Inflammatory macrophage treated with lipopolysaccharide for 1 hour (primary cell): ENCODE measurements at places on chromosomes 5 and 9.

GRCh38 chr9:15606643-15607472 lies 54.0 kb downstream of the CCDC171 start:
- DNase-seq = peak; percentile 33

DNA sequence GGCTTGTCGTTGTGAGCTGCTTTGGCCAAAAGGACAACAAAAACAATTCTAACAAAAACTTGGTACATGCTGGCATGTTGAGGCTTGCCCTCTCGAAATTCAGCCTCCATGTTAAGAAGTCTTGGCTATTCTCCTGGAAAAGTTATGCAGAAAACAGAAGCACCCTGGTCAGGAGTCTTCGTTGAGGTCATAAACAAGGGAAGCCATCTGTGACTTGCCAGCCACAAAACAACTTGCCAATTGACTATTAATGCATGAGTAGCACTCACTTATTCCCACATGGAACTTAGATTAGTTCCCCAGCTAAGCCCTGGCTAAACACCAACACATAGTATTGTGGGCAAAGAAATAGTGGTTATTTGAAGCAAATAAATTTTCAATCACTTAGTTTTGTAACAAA lies 521.0 kb upstream of the CHD1 start:
- DNase-seq = no peak

DNA sequence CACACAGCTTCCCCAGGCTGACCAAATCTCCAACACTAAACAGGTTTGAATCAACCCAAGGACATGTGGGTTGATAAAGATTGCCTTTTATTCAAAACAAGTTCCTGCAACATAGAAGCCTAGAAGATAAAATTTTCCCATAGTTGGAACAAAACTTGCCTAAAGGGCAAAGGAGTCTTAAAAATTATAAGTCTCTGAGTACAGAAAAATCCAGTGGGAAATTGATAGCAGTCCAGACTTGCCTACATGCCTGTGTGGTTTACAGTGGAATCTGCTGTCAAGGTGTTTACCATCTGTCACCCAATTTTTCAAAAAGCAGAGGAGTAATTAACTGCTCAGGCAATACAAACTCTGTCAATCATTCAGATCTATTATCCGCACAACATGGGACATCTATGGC lies 168.2 kb downstream of the PPP2R2B start:
- DNase-seq = no peak

DNA sequence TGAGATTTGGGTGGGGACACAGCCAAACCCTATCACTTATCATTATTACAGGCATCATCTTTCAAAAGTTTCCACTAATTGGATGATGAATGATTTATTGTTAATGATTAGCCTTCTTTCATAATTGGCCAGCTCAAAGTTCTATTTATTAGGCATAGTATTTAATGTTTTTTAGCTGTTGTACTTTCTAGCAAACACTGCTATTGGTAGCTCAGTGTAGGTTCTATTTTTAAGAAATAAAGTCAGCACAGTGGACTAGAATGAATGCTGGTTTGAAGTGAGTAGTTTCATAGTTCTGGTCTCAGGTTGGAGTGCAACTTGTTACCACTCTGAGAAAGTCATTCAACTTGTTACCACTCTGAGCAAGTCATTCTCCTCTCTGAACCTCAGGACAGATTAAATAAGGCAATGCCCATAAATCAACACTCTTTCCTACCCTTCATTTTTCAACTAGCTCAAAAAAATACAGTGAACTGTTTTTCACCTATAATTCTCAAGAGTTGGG lies 46.9 kb downstream of the JAKMIP2 start:
- DNase-seq = no peak

DNA sequence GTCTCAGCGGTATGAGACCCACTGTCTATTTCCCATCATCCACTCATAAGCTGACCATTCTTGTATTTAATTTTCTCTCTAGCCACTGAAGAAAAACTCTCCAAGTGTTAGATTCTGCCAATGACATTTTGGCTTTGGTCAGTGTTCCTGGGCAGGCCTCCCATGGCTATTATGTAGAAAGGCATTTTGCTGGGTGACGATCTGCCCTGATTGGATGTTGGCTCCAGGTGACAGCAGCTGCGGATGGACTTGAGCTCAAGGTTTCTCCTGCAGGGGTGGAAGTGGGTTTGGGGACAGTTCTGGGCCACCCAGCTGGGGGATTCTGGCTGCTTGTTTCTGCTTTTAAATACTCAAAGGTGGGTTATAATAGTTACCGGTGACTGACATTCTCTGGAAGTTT lies 31.6 kb downstream of the ACSL6 start:
- DNase-seq = no peak

DNA sequence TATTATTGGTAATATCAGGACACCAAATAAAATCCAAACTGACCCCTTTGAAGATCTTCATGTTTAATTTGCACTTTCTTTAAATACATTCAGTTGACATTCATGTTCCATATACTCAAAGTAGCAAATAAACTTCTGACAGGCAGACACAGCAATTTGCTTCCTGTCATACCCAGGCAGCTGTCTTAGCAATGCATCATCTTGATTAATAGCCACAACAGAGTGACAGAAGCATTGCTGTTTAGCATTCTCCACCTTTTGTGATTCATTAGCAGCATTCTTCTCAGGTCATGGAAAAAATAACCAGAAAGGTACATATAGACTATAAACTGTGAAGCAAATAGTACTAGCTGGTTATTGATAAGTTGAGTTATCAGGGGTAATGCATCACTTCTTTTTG lies 366.8 kb downstream of the CYLC2 start:
- DNase-seq = no peak

DNA sequence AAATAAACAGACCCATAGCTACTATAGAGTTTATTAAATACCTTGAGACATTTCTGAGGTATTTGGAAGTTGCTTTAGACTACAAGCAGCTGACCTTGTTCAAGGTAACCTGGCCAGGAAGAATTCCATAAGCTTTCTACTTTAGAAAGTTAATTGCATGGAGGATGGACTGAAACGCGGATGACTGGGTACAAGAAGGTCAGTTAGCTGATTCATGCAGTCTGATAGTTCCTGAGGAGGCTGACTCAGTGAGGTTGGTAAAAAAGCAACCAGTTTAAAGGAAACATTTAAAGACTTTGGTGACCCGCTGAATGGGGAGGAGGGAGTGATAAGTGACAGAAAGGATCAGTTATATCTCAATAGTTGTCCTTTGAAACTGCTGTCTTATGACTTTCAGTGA lies 670.1 kb upstream of the CDH9 start:
- no peak for DNase-seq

DNA sequence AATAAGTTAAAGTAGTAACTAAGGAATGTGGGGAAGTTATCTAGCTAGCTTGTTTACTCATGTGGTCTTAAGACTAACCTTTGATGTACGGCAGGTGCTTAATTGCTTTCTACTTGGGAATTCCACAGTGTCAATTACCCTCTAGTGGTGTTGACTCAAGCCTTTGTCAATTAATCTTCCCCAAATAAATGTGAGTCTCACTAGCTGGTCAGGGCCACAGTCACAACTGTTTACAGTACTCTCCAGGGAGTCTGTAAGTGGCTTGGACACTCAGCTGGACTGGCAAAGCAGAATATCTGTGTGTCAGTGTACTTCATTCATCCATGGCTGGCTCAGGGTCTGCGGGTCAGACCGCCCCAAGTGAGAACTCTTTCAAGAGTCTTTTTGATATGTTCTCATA lies 30.8 kb downstream of the SMIM3 start:
- no peak for DNase-seq

DNA sequence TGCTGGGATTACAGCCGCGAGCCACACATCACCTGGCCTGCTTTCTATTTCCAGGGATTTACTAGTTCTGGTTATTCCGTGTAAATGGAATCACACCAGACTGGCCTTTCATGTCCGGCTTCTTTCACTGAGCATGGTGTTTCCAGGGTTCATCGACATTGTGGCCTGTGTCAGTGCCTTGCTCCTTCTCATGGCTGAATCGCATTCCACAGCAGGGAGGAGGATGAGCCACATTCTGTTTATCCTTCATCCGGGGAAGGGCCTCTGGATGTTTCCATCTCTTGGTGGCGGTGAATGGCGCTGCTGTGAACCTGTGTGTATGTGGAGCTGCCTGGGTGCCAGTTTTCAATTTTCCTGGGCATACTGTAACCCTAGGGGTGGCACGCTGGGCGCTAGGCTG lies 58.7 kb upstream of the RNU6ATAC start:
- DNase-seq = no peak

DNA sequence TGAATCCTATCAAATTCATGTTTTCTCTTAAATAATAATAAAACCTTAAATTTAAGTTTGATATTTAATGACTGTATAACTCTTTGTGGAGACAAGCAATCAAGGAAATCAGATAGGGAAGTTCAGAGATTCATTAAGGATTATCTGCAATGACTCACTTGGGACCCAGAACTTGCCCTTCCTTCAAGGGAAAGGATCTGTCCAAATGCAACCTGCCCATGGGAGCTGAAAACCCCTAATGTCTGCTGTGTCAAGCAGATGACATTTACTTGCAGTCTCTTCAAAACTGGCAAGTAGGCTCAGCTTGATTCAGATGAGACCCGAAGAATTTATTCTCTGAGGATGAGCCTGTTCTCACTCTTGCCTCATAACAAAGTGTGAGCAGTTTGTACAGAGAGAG lies 1577.6 kb downstream of the EFNA5 start:
- no peak for DNase-seq

- no peak for DNase-seq
Measured at GRCh38 chr9:93125331-93125894, 8.6 kb downstream of the NINJ1 start.

- no peak for DNase-seq
Measured at GRCh38 chr5:170773024-170773985, 10.2 kb upstream of the GABRP start.

DNA sequence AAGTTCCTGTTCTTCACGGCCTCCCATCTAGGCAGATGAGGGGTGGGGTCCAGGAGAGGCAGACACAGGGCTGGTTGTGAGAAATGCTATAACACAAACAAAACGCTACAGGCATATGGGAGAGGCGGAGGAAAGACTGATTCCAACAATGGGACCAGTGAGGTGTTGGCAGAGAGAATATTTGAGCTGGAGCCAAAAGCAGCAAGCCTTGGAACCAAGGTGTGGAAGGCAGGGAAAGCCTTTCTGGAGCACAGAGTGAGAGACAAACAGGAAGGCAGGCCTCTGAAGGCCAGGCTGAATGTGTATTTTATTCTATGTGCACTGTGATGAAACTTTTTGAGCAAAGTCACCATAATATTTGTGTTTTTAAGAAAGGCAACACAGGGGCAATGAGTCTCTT lies 2.9 kb downstream of the ATPSCKMT start:
- no peak for DNase-seq

DNA sequence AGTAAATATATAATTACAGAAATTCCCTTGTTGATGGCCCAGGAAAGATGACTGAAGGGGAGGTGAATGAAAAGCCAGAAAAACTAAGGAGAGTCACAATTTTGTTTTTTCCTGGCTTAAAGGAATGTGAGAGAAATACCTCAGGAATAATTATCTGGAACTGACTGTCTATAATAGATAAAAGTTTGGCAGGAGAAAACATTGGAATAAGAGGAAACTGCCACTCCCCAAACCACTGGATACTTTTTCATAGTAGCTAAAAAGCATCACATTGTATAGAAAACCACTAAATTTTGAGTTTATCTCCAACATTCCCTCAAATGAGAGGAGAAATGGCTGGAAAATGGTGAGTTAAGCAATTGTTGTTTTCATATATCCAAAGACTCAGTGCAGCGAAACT lies 326.0 kb downstream of the NPR3 start:
- DNase-seq = no peak

DNA sequence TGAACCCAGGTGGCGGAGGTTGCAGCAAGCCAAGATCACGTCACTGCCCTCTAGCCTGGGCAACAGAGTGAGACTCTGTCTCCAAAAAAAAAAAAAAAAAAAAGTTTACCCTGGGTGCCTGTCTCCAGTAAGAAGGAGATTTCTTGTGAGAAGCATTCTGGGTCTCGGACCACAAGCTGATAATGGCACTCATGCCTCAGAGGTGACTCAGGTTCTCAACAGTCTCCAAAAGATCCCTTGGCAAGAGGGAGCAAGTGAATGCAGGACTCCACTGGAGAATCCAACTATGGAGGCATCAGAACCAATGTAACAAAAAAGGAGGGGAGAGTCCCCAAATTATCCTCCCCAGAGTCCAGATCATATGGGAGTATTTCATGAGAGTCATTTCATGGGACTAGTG lies 106.0 kb upstream of the LRRTM2 start:
- no peak for DNase-seq

DNA sequence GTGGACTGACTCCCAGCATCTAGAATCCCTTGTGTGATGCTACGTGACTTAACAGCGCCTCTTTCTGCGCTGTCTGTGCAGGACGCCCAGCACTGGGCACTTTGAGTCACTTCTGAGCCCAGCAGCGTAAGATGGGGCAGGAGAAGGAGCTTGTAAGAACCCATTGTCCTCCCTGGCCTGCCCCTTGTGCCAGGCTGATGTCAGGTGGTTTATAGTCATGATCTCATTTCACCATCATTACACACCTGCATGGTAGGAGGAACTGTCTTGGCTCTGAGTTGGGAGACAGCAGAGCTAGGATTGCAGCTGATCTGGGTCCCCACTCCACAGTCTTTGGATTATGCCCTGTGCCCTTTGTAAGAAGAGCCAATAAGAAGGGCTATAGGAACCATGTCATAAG lies 12.2 kb downstream of the ERGIC1 start:
- DNase-seq = no peak

DNA sequence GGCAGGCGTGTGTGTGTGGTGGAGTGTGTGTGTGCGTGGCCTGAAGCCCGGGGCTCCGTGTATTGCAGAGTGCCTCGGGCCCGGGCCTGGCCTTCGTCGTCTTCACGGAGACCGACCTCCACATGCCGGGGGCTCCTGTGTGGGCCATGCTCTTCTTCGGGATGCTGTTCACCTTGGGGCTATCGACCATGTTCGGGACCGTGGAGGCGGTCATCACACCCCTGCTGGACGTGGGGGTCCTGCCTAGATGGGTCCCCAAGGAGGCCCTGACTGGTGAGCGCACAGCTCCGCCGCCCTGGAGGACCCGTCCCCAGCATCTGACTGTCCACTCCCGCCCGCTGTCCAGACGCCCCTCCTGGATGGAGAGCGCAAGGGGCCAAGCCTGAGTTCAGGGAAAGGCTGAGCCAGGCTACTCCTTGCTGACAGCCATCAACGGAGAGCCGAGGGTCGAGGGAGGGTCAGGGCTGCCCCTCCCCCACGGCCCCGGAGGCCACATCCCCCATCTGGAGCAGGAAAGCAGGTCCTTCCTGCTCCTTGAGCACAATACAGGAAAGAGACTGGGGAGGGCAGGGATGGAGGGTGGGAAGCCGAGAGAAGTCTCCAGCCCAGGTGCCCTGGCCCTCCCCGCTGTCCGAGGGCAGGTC lies 18.4 kb downstream of the SLC6A18 start:
- no peak for DNase-seq

DNA sequence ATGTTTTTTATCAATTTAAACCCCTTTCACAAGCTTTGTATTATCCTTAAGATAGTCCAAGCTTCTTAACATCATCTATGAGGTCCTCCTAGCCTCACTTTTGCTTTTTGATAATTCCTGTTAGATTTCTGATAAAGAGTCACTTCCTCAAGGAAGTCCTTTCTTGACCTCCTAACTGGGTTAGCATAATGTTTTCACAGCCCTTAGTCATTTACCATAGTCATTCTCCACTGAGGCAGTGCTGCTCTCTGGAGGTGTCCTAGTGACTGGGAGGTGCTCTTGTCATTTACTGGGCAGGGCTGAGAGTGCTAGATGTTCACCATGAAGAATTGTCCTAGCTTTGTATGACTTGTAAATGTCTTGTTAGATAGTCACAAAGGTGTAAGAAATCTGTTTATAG lies 26.4 kb downstream of the TNPO1 start:
- peak; percentile 80 for DNase-seq

GRCh38 chr5:72018143-72018803 lies 89.0 kb upstream of the MAP1B start:
- DNase-seq = peak; percentile 82

- DNase-seq = no peak
Measured at GRCh38 chr9:95204710-95205109, 112.8 kb downstream of the FANCC start.
